ENCODE measurements at places on chromosomes 2 and 18.

- DNase-seq: no peak
Measured at GRCh38 chr2:119548516-119549120, 4.4 kb downstream of the CFAP221 start.

DNA sequence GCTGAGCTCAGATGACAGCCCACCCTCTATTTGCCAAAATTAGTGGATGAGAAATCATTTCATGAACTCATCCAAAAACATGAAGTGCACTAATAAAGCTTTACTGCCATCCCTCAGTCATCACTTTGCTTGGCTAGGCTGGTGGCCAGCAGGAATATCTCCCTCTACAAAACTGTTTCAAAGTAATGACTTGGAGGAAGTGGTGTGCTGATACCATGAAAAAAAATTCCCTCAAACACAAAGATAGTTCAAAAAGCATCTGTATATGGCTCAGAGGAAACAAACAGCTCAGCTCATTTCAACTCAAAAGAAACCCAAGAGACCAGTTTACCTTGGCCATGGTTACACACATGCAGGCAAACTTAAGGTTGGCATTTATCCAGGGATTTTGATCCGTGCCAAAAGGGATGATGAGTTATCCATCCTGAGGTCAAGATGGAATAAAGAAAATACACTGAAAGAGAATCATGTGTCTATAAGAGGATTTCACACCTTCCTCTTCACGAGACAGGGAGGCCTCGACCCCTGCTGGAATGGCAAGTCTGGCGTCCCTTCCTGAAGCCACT is 18.4 kb upstream of the WIPF1 start:
- no peak for DNase-seq

DNA sequence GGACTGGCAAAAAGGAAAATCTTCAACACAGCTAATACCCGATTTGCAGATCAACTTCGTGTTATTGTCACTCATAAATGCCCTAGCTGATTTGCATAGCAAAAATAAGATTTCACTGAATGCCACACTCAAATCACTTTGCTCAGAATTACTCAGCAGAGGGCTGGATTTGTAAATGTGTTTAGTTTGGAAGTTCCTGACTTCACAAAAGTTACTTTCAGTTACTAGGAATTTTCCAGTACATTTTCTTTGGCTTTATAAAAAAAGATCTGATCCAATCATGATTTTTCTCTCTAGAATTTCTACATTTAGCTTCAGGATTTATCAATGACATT is 433.3 kb upstream of the ID2 start:
- DNase-seq: no peak

DNA sequence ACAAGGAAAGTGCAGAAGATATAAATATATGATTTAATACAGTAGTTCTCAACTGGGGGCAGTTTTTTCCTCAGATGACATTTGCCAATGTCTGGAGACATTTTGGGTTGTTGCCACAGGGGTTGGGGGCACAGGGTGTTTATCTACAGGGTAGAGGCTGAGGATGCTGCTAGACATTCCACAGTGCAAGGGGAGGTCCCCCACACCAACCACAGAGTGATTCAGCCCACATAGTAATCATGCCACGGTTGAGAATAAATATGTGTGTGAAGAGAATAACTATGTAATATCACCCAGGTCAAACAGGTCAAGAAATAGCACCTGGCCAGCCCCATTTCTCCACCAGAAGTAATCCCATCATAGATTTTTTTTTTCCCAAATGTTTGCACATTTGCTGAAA is 17.9 kb downstream of the DYSF start:
- DNase-seq: no peak

DNA sequence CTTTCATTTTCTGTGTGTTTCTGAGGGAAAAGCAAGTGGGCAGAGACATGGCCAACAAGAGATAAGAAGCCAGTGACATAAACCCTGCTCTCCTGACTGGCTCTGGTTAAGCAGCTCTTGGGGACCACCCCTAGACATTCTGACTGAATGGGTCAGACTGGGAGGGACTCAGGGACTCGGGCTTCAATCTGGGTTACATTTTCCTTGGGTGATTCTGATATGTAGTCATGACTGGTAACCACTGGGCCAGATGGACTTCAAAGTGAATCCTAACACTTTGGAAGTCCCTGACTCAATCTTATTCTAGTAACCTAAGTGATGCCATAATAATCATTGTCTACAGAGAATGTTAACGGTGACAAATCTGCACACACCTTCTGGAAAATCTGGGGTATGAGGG is 397.8 kb downstream of the NBAS start:
- no peak for DNase-seq

DNA sequence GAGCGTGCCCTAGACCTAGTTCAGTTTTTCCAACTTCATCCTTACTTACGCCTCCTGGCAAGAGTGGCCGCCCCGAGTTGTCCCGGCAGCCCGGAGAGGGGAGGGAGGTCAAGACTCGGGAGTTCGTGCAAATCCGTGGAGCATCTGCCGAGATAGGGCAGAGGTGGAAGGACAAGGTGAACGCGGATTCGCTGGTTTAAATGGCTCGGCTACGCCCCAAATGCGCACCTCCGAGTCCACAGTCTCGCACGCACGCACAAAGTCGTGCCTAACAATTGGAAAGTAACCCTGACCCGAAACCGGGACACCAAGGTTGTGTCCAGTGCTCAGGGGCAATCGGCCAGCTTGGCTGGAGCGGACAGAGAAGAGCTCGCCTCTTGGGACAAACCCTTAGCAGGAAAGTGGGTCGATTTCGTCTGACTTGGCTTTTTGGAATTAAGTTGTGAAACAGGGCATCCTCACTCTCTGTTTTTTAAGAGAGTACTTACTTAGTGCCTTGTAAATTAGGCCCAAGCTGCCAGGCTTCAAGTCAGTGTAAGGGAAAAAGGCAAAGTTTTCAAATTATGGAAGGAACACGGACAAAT is 726 bp upstream of the SS18 start:
- DNase-seq: peak; percentile 83

DNA sequence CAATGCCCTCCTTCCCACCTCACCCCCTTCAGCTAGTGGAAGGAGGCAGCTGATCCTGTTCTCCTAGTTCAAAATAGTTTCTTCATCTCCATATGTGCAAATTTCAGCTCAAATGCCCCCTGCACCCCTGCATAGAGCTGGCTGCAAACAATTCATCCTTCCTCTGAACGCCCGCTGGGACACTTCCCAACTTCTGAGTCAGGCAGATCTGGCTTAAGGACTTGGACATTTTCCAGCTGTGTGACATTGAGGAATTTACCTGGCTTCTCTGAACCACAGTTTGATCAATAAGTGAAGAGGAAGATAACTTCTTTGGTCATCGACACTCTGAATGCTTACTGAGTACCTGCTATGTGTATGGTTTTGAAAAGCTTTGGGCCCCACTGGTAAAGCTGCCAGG is 23.5 kb downstream of the PTGR3 start:
- no peak for DNase-seq

DNA sequence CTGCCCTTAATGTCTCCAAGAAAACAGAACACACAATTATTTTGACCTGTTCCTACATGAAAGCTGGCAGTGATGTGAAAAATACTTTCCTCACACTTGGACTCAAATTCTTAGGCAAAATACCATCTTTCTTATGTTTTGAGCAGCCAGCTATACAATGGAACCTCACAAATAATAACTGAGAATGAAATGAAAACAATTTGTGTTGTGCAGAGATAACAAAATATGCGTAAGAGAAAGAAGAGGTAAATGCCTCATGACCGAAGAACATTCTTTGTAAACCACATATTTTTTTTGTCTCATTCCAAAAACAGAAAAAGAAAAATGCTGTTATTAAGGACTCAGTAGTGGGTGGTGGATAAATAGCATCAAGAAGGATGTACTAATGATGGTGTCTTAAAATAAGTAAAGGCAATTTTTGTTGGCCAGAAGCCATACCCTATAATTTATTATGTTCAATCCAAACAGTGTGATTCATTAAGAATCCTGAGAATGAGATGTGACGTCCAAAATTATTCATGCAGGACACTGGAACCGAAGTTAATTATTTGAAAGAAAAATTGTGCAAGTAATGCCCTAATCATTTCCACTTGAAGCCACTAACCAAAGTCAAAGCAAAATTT is 193.0 kb upstream of the NETO1 start:
- no peak for DNase-seq

DNA sequence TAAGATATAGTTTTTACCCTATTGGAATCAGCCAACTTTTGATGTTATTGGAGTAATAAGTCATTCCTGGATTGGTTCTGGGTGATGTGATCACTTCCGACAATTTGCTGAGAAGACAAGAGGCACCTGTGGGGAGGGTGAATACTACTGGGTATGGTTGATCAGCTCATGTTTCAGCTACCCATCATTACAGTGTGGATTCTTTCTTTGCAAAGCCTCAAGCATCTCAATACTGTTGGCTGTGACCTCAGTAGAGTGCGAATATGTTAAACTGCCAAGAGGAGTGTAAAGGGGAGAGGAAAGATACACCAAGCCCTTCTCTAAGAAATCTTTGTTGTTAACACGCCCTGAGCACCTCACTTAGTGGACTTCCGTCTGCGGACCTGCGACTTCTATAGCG is 317.7 kb downstream of the TDRD15 start:
- no peak for DNase-seq

DNA sequence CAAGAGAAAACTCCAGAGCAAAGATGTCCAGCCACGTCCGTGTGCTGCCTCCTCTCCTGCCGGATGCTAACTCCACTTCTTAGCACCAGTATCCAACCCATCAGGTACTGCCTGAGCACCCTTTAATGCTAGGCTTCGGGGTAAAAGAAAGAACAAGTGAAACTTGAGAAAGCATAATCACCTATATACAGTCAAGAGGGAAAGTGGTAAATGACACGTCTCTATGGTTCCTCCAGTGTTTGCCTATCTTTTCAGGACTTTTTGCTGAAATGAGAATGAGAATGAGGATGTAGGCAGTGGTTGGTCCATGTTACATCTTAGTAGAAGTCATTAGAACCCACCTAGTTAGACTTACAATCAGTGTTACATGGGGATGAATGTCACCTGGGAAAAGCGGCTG is 47.9 kb downstream of the EPHA4 start:
- DNase-seq: no peak

DNA sequence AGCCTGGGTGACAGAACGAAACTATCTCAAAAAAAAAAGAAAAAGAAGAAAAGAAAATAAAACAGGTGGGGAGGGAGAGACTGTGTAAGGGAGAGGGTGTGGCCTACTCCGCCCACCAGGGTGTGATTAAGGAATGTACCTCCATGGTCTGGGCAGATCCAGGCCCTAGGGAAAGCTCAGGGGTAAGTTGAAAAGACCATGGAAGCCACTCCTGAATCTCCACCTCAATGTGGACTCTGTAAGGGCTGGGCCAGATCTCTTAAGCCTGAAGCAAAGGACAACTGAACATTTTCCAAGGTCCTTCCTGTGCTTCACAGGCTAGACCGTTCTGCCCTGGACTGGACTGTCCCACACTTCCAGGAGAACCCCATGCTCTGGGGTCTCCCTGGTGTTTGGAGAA is 9.7 kb upstream of the ATG16L1 start:
- DNase-seq: no peak

DNA sequence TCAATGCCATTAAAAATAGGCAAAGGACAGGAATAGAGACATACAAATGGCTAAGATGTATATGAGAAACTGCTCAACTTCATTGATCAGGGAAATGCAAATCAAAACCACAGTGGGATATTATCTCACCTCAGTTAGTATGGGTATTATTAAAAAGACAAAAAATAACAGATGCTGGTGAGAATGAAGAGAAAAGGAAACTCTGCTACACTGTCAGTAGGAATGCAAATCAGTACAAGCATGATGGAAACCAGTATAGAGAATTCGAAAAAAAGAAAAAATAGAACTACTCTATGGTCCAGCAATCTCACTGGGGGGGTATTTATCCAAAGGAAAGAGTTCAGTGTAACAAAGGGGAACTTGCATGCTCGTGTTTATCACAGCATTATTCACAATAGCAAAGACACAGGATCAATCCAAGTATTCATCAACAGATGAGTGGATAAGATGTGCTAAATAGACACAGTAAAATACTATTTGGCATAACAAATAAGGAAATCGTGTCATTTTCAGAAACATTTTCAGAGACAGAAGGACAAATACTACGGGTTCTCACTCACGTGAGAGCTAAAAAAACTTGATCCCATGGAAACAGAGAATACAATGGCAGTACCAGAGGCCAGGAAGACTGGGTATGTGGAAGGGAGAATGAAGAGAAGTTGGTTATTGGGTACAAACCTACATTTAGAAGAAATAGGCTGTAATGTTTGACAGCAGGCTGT is 60.6 kb downstream of the CCDC74A start:
- DNase-seq: no peak

GRCh38 chr2:96965781-96966514 is 20.4 kb downstream of the FAM178B start:
- no peak for DNase-seq

- DNase-seq: no peak
Measured at GRCh38 chr2:238701341-238702206, 146.3 kb upstream of the TWIST2 start.

Data from NCI-H748 treated with DMSO at 0.1 percent for 48 hours (cell line).